ENCODE measurements at places on chromosomes 4 and X.

DNA sequence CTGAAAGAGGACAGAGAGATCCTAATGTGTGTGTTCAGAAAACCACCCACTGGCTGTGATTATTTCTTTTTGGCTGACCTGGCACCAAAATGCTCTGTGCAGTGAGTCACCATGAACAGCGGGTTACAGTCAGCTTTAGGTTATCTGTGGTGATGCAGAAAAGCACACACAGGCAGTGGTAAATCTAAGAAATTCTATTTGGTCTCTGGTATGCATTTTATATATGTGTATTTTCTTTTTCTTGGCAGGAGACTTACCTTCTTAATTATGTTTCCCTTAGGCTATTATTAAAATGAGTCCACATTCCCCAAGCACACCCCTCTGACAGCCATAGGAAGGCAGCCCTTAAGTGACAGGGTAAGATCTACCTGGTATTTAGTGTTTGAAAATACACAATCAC is 79.1 kb upstream of the TFDP3 start:
- DNase-seq = no peak

DNA sequence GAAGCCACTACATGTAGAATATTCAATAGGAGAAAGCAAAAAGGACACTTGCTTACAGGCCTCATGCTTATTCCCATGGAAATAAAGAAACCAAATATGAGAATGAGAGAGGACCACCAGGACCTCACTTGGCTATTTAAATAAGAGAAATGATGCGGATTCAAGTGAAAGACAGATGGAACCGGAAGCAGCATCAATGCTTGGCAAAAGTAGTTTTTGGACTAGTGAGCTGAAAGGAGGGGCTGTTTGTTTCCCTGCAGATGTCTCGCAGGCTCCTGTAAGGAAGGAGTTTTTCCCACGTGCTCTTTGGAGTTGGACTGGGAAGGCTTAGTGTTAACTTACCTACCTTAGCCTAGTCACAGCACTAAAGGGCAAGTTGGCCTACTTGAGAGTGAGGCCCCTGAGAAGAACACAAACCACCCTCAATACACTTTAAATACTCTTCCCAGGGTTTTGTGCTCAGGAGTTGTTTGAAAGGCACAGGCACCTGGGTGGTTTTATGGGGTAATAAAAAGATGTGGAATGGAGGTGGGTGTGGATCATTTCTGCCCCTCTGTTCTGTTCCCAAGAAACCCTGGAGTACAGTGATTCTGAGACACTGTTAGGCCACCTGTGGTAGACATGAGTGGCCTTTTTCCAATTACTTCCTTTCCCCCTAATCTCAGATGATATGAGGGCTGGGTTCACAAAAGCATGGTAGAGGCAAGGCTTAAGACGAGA is 113.3 kb upstream of the C1GALT1C1 start:
- DNase-seq = no peak

GRCh38 chr4:139461022-139461628 is 7.2 kb downstream of the RAB33B start:
- DNase-seq = no peak

GRCh38 chr4:83318666-83319065 is 16.0 kb downstream of the HPSE start:
- DNase-seq = no peak

DNA sequence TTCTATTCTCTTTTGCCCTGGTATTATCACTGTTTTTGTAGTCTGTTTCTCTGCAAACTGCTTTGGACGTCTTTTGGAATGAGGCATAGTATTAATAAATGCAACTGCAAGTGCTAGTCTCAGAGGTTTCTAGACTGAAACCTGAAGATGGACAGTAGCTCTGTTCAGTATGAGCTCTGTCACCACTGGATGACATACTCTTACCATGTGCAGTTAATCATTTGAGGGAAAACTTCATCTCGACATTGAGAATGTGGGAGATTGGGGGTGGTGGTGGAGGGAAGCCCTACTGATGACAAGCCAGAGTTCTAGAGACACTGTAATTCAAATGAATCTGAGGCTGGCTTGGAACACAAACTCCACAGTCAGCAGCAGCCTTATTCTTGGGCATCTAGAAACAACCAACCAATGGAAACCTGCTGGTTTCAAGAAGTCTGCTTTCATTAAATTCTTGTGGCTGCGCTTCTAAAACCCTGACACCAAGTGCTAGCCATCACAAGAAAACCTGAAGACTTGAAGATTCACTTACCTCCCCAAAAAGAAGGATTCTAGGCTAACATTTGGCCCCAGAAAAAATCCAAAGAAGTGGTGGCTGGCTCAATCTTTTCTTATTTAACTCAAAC is 161.7 kb downstream of the RASL11B start:
- no peak for DNase-seq

GRCh38 chrX:68461576-68461975 is 28.3 kb upstream of the OPHN1 start:
- no peak for DNase-seq

DNA sequence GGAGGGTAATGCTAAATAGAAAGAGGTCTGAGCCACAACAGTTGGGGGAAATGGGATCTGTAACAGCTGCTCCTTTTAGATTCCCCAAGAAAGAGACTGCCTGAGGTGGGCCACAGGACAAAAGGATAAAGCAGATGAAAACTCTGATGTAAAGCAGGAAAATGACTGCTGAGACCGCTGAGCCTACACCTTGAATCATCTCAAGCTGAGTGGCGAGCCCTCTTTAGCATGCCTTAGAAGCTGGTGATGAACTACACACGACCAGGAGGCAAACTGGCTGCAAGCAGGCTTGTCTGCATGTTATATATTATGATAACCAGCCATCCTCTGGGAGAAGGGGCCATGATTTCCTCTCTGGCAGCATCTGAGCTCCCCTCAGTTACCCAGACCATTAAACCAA is 88.4 kb downstream of the TTC29 start:
- DNase-seq = no peak

DNA sequence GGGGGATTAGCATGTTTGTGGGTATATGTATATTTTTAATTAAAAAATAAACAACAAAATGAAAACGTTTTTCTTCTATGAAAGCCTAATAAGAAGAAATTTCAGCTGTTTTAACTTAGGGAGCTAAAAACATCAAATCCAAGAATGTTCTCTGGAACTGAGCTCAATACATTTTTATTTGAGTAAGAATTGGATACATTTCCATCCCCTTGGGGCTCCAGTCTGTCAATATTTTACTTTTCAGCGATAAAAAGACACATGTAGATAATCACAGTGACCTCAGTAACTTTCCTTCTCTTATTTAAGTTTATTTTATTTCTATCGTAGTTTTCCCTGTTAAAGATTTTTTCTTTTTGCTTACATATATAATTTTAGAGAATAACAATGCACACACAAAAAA is 59.3 kb downstream of the ELOVL6 start:
- no peak for DNase-seq

- DNase-seq = no peak
Measured at GRCh38 chrX:141642979-141643378, 53.5 kb downstream of the SPANXA2 start.

GRCh38 chr4:128285085-128285997 is 2.3 kb downstream of the PGRMC2 start:
- DNase-seq = no peak

GRCh38 chrX:124726292-124726691 is 379.9 kb downstream of the SH2D1A start:
- DNase-seq = no peak

GRCh38 chrX:152276277-152276676 is 137.9 kb upstream of the MAGEA10 start:
- DNase-seq = no peak

DNA sequence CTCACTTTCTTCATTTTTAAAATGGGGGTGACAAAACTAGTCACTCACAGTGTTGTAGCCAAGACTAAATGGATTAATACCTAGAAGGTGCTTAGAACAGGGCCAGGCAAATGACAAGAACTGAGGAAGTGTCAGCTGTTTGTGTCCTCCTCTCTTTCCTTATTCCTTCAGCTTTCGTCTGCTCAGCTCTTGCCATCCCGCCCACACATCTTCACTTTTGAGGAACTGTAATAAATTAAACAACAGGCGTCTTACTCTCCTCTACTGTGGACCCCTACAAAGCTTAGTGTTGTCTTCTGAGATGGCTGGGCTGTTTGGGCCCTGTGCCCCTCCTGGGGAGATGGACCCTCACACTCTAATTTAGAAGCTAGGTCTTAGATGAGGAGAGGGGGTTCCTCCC is 2.7 kb downstream of the HPSE start:
- DNase-seq = no peak

GRCh38 chrX:134734466-134734952 is 76.2 kb upstream of the PLAC1 start:
- DNase-seq = no peak

DNA sequence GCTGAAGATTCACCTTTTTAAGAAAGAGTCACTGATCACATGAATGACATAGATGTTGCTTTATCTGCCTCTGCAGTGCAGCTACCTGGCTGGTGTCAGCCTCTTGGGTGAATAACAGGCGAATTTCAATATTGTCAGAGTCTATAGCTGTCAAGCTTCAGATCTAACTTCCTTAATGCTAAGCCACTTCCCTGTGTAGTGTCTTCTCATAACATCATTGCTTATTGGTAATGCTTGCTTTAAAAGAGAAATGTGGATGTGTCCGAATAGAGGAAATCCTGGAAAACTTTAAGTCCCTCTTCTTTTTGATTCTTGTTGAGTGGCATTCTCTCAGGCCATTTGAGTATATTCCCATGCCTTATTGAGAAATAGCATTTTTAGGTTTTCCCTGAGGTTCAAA is 7.3 kb upstream of the IGFBP7 start:
- no peak for DNase-seq

- no peak for DNase-seq
Measured at GRCh38 chr4:89674876-89675459, 162.0 kb downstream of the SNCA start.

GRCh38 chrX:148698221-148698620 is 197.8 kb downstream of the AFF2 start:
- no peak for DNase-seq

- DNase-seq = no peak
Measured at GRCh38 chrX:2391869-2392606, 108.7 kb downstream of the DHRSX start.

DNA sequence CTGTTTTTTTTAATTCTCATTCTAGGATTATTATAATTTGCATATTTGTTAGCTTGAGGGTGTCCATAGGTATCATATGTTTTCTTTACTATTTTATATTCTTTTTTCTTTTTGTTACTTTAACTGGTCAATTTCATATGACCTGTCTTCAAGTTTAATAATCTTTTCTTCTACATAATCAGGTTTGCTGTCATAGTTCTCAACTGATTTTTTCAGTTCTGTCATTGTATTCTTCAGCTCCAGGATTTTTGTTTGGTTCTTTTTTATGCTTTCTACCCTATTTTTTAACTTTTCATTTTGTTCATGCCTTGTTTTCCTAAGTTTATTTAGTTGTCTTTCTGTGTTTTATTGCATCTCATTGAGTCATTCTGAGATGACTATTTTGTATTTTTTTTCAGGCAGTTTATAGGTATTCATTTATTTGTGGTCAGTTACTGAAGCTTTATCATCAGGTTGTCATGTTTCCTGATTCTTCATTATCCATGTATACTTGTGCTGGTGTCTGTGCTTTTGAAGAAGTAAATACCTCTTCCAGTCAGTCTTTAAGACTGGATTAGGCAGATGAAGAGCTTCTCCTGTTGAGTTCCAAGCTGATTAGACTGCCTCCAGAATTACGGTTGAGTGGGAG is 220.3 kb upstream of the VEGFC start:
- no peak for DNase-seq

DNA sequence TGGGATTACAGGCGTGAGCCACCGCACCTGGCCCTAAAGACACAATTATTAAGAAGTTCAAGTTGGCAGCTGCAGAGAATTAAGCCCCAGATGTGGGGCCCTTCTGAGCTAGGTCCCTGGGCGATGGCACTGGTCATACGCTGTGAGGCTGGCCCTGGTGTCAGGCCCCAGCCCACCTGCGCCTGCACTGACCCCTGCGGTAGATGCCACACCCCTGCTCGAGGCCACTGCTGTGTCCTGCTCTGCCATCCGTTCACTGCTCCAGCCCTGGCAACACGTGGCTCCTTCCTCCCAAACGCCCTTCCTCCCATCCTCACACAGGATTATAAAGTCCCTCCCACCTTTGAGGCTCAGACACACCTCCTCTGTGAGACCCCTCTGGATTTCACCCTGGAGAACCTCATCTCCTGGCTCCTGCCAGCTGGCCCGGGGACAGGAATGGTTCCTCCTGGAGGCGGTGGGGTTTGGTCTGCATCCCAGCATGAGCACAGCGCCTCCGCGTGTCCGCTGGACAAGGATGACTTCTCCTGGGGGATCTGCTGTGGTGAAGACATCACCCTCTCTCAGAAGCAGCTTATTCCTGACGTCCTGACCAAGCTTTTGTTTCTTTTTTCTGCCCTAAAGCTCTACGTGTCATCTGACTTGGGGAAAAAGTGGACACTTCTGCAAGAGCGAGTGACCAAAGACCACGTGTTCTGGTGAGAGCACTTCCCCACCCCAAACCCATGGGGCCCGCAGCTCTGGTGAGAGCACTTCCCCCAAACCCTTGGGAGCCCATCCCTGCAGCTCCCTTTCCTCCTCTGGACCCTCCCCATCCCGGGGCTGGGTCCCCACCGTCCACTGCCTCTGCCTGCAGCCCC is 219.0 kb upstream of the PSAPL1 start:
- no peak for DNase-seq

- DNase-seq = no peak
Measured at GRCh38 chr4:119125931-119126330, 9.7 kb upstream of the MYOZ2 start.

- DNase-seq = peak; percentile 8
Measured at GRCh38 chrX:9899640-9900111, 67.5 kb upstream of the CLDN34 start.

DNA sequence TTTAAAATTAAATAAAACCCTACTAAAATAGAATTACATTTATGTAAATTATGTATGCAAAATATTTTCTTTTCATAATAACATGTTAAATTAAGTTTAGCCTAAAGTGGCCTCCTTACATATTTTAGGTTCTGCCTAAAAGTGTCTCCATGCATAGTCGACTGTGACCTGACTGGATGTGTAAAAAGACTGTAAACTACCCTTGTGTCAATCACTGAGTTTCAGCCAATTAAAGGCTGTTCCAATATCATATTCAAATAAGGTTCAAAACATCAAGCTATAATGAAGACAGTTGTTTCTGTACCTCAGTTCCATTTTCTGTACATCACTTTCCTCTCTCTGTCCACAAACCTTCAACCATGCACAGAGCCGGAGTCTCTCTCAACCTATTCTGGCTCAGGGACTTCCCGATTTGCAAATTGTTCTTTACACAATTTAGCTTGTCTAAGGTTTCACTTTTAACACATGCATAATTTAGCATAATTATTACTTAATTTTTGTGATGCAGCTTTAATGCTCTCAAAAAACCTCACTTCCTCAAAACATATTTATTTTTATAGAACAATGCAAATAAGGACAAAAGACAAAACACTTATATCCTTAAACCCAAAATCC is 60.1 kb downstream of the SH3RF1 start:
- DNase-seq = no peak

DNA sequence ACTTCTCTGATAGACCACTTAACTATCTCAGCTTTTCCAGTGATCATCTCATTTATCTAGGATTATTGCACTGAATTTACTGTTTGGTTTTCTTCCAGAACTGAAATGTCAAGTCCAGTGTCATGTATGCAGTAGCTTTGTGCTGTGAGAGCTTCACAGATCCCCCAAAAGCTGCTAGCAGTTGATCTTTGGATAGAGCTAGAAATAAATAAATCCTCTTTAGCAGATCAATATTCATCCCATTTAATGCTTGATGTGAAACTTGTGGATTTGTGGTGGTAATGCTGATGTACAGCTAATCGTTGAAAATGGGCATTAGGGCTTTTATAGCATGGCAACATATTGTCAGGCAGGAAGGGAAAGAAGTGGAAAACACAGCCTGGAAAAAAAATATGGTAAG is 509.6 kb upstream of the FAM241A start:
- DNase-seq = no peak

- DNase-seq = no peak
Measured at GRCh38 chr4:68369142-68369805, 19.4 kb upstream of the YTHDC1 start.

Data from stimulated activated CD4-positive, alpha-beta T cell treated with anti-CD3 and anti-CD28 coated beads, Interleukin-4, amount 100 ng/mL, for 1 hour (primary cell).